Right ventricle myocardium inferior (tissue), 1 donor: ENCODE measurements at places on chromosomes 1 and 21. TPM values are rescaled to one million over a fixed set of nuclear protein-coding genes. Genes with fewer than 3 reads are reported as not detected.
A peak's percentile ranks its signal among the peaks of the same experiment; 100 is the strongest.

TGFBR3 gene
- total RNA-seq: 36.3 TPM

OR2T2 gene
- total RNA-seq: not detected

- peak; percentile 75 for DNase-seq
Observed at GRCh38 chr1:204493984-204494280, 673 bp downstream of the PIK3C2B start.

- no peak for DNase-seq
Observed at GRCh38 chr1:183247931-183248330, 61.9 kb downstream of the LAMC2 start.

GRCh38 chr1:185788386-185788785, 54.2 kb downstream of the HMCN1 start:
- DNase-seq: no peak

DNA sequence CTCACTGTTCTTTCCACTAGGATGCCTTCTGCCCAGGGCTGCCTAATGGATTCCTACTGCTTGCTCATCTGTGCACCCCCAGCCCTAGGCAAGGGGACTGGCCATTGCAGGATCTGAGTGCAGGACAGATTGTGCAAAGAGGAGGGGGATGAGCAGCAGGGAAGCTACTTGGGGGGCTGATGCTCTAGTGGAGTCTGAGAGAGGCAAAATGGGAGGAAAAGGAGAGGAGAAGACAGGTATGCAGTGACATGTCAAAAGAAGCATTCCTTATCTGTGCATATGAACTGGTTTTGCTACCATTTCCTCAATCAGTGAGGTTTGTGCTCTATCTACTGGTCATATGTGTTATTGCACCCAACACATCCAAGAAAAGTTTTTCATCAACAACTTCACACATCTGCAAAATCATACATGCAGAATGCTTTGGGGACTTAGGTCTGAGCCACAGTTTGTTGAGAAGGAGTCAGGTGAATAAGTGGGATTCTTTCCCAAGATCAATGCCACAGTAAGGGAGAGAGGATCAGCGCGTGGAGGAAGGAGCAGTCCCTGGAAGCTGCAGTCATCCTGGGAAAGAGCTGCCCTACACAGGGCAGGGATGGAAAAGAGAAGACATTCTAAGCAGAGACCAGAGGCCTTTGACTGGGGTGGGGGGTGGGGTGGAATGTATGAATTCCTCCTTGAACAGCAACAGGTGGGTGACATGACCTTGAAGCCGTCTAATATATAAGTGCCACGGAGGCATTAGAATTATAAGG, 14.4 kb downstream of the SLC5A9 start:
- DNase-seq: no peak

- no peak for DNase-seq
Observed at GRCh38 chr21:33998809-33999208, 74.6 kb upstream of the MRPS6 start.
